ENCODE measurements at places on chromosomes 13 and 19.

- DNase-seq, result no peak
These were observed 11.3 kb downstream of the CBLC start for GRCh38 chr19:44788971-44789370.

- DNase-seq, result peak; percentile 29
These were observed 7.9 kb upstream of the RASA3 start for GRCh38 chr13:114140131-114140905.

GRCh38 chr19:11797491-11797890, 832 bp upstream of the ZNF491 start:
- peak; percentile 70 for DNase-seq

DNA sequence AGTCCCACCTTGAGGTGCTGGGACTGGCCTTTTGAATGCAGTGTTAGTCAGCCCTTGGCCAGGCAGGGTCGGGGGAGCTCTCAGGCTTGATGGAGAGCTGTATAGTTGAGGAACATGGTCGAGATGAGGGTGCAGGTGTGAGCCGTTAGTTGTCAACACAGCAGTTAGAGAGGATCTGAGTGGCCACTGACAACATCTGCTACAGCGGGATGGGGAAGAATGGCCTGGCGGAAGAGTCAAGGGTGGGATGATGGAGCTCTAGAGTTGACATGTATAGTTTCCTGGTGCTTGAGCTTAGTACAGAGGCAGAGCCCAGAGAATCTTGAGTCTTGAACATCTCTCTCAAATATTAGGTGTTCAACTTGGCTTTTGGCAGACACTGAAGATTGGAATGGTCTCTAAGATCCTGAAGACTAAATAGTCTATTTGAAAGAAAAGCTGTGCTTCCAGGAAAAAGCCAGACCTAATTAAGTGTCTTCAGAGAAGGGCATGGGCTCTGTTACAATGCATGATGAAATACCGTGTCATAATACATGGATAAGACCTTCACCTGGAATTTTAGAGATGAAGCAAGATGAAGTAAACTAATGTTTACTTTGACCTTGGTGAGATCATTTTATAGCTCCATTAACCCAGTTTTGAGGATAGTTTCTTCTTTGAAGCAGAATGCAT, 9.7 kb downstream of the PCCA start:
- no peak for DNase-seq

GRCh38 chr13:101811881-101812280, 359.4 kb downstream of the ITGBL1 start:
- no peak for DNase-seq

DNA sequence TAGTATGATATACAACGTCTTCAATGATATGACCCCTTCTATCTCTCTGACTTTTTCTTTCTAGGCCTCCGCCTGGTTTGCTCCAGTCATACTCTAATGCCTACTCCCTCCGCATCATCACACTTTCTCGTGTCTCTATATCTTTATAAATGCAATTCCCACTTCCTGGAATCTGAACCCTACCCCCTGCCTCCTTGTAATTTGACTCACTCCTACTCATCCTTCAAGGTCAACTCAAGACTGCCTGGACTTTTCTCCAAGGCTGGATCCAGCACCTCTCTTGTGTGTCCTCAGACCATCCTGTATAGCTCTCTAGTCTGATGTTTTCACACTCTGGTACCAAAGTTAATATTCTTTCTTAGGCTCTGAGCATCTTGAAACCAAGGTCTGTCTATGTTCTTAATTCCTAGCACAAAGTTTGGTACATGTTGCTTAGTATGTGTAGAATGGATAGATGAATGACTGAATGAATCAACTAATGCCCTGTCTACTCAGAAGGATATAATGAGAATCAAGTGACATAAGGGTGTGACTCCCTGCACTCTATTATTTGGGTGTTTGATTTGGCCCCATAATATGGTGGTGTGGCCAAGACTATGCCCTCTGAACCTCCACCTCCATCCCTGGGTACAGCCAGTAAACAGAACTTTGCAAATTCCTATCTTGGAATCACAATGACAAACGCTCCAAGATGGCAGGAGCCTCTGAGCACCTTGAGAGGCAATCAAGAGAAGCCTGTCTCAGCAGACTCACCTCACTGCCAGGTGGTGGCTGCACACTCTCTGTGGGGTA, 74.3 kb upstream of the SERP2 start:
- DNase-seq, result no peak

GRCh38 chr13:109983447-109983846, 197.1 kb upstream of the IRS2 start:
- DNase-seq, result no peak

DNA sequence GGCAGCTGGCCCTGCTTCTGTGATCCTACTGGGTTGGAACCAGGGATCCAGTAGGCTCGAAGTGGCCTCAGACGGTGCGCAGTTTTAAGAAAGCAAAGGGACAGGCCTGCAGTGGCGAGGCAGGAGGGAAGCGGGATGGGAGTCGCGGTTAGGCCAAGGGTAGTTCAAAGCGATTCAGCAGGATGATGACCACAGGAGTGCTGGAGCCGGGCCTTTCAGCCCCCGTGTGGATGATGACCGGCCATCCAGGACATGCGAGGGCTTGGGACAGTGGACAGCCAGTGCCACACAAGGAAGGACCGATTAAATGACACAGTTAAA, 854 bp downstream of the RNASEH2B start:
- DNase-seq, result no peak

DNA sequence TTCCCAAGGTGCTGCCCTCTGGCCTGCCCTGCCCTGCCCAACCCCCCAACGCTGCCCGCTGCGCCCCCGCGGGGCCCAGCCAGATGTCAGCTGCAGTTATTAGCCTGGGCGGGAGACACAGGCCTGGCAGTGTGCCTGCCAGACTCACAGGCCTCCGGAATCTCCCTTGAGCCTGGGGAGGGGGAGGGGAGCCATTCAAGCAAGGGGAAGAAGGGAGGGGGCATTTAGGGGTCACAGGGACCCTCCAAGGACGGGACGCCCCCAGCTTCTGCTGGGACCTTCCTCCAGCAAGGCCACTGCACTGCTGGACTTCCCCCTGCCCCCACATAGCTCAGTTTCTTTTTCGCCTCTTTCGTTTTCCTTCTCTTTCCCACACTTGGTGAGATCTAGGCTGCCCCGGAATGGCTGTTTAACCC, 2.6 kb upstream of the JUNB start:
- DNase-seq, result no peak

- no peak for DNase-seq
These were observed 1.2 kb downstream of the SEMA6B start for GRCh38 chr19:4557971-4558941.

GRCh38 chr13:104594806-104595205, 1528.6 kb upstream of the SLC10A2 start:
- DNase-seq, result no peak

- DNase-seq, result no peak
These were observed 44.7 kb downstream of the CACNA1A start for GRCh38 chr19:13461536-13461935.

DNA sequence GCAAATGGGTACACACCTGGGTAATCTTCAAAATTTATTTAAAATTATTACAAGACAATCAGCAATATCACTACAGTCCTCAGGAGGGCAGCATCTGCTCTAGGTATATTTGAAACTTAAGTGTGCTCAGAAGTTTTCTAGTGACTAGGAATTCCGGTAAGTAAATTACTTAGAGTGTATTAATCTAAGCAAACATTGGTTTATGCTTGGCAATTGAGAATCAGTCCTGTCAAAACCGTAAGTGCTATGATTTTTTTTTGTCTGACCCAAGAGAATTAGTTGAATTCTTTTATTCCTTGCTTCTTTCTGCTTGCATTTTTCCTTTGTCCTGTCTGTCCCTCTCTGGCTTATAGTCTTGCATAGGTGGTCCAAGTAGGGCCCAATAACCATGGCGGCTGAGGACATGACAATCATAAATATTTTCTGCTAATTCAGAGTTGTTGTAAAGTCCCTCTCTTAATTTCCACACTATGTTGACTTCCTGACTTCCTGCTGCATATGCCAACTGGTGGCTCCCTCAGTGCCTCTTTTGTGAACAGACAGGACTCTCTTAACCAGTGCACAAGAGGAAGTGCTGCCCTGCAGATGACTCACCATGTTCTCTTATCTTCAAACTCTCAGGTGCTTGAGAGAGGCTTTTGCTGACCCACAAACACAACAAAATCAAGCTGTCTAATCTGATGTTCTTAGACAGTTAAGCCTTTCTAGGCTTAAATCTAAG, 82.2 kb downstream of the SLAIN1 start:
- no peak for DNase-seq

- no peak for DNase-seq
These were observed 166.9 kb downstream of the DLEU7 start for GRCh38 chr13:50676602-50677001.

DNA sequence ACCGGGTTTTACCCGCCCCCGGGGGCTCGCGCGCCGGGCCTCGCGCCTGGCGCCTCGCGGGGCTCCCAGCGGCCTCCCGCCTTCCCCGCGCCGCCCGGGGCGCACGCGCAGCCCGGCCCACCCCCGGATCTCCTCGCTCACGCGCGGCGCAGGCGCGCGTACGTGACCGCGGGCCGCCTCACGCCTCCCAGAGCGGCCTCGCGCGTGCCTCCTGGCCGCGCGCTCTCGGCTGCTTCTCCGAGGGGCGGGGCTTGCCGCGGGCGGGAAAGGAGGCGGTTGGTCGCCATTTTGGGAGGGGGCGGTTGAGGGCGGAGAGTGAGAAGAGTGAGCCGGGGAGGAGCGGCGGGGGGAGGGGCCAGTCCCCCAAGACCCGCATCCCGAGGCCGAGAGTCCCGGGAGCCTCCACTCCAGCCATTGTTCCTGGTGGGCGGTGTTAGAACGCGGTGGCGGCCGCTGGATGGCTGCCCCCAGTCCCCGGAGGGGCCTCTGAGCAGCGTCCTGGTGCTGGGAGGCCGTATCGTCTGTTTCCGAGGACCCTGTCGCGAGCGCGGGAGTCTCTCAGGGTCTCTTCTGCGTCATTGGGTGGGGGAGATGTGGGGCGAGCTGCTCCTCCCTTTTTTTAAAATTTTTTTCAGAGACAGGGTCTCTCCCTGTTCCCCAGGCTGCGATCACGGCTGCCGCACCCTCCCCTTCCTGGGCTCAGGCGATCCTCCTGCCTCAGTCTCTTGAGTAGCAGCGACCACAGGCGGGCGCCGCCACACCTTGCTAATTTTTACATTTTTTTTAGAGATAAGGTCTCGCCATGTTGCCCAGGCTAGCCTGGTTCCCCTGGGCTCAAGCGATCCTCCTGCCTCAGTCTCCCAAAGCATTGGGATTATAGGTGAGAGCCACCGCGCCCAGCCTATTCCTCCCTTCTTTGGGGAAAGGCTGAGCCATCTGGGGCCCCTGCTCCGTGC, at the start of gene ZNF541:
Gene ZNF541, minus strand, starts transcription at position 78 of the 956 bp plus-strand sequence. CDS start 17,292 bp downstream, outside the sequence.
- peak; percentile 80 for DNase-seq

- no peak for DNase-seq
These were observed 407.5 kb downstream of the SPRY2 start for GRCh38 chr13:79933389-79933788.

GRCh38 chr19:27776020-27776419, 1436.9 kb downstream of the UQCRFS1 start:
- DNase-seq, result no peak

DNA sequence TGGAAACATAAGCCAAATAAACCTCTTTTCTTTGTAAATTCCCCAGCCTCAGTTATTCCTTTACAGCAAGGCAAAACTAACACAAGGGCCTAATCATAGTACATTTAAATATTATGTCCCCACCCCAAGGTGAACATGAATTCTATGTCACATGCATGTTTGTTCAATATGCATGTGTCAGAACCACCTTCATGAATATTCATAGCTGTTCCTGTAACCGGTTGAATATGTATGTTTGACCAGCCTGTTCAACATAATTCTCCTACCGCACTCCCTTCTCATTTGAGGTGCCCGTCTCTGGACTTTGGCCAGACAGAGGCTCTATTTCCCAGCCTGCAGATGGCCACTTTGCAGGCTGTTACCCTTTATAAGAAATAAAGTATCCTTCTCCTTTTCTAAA, 769.4 kb upstream of the SLITRK1 start:
- DNase-seq, result no peak

DNA sequence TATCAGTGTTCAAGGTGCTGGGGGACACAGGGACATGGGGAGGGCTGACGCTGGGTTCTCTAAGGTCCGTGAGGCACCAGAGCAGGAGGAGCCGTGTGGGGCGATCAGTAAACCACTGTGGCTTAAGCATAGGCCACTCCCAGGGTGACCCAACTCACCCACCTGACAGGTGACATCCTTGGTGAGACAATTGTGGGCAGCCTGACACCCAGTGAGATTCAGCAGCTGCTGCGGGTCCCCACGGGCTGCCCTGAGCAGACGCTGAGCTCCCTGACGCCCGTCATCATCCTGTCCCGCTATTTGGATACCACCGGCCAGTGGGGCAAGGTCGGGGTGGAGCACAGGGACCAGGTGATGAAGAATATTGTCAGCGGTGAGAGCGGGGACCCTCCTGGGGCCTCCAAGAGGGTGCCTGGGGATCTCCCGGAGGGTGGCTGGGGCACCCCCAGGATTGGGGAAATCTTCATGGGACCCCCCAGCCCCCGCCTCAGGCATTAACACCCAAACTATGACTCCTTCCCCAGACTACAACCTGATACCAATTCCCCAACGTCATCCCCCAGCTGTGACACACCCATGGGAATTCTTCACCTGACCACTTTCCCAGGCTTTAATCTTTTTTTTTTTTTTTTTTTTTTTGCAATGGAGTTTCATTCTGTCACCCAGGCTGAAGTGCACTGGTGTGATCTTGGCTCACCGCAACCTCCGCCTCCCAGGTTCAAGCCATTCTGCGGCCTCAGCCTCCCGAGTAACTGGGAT, 33.3 kb upstream of the SHFL start:
- DNase-seq, result no peak

- no peak for DNase-seq
These were observed at the start of gene REEP6 for GRCh38 chr19:1491114-1491848. Gene REEP6, plus strand, starts transcription at chr19:1491181. Its CDS starts 89 bp downstream, at chr19:1491270.

- DNase-seq, result no peak
These were observed 1.1 kb downstream of the LSM14A start for GRCh38 chr19:34173193-34173956.

GRCh38 chr13:112529216-112529615, 58.7 kb downstream of the TUBGCP3 start:
- DNase-seq, result no peak

GRCh38 chr19:36113894-36114720, 568 bp downstream of the POLR2I start:
- DNase-seq, result no peak

GRCh38 chr13:30705680-30706079, 29.7 kb upstream of the ALOX5AP start:
- no peak for DNase-seq

- no peak for DNase-seq
These were observed 65.2 kb upstream of the POSTN start for GRCh38 chr13:37663724-37664123.

- no peak for DNase-seq
These were observed 87.3 kb upstream of the PEG3 start for GRCh38 chr19:56927791-56928207.

Data from T follicular helper cell (primary cell).